RPMI7951 (cell line): ENCODE measurements at places on chromosomes 5 and 9. TPM values are rescaled to one million over a fixed set of nuclear protein-coding genes. Genes with fewer than 3 reads are reported as not detected.

The PCDHB7 gene
- 0.39 and 0.48 TPM in 2 replicates for total RNA-seq

The PCDHA7 gene
- 0.88 and 1.1 TPM in 2 replicates for total RNA-seq

The TSSK1B gene
- not detected in 2 replicates for total RNA-seq

The PPP3R2 gene
- total RNA-seq, result not detected in 2 replicates

The MED27 gene
- 34.1 and 37.7 TPM in 2 replicates for total RNA-seq

The SMC2 gene
- total RNA-seq, result 54.9 and 64.3 TPM in 2 replicates

The IFNB1 gene
- total RNA-seq, result not detected in 2 replicates

The FOXI1 gene
- total RNA-seq, result not detected in 2 replicates

The GABRA6 gene
- total RNA-seq, result not detected in 2 replicates

The GABRA1 gene
- total RNA-seq, result not detected in 2 replicates

The ANKRD34B gene
- total RNA-seq, result not detected in 2 replicates

The TRIP13 gene
- total RNA-seq, result 65.0 and 80.4 TPM in 2 replicates

The PDZD2 gene
- under 0.01 and 0.10 TPM in 2 replicates for total RNA-seq

The INSL6 gene
- total RNA-seq, result not detected in 2 replicates

The EPB41L4B gene
- total RNA-seq, result under 0.01 TPM in 1 of 2 replicates, not detected in the other

The PCDHGA9 gene
- total RNA-seq, result 0.88 and 1.1 TPM in 2 replicates

The RC3H2 gene
- 26.1 and 26.4 TPM in 2 replicates for total RNA-seq

The SCGB3A1 gene
- total RNA-seq, result not detected in 2 replicates

The OLFM1 gene
- 0.12 and 0.29 TPM in 2 replicates for total RNA-seq

The CBY3 gene
- not detected in 2 replicates for total RNA-seq

The CENPK gene
- 51.2 and 65.5 TPM in 2 replicates for total RNA-seq

The IL33 gene
- under 0.01 TPM in 1 of 2 replicates, not detected in the other for total RNA-seq

The TPM2 gene
- total RNA-seq, result 146 and 206 TPM in 2 replicates

The FBXL7 gene
- total RNA-seq, result 5.0 and 6.4 TPM in 2 replicates
